Aortic smooth muscle cell (primary cell): ENCODE measurements at places on chromosomes 1 and 21. TPM values are rescaled to one million over a fixed set of nuclear protein-coding genes. Genes with fewer than 3 reads are reported as not detected.

The TFF3 gene
- 0.68 TPM in 1 of 2 replicates, not detected in the other for total RNA-seq

The RAP1GAP gene
- total RNA-seq = under 0.01 TPM in 1 of 2 replicates, not detected in the other

The SH2D5 gene
- 1.6 and 2.5 TPM in 2 replicates for total RNA-seq

The HHAT gene
- 4.5 and 5.8 TPM in 2 replicates for total RNA-seq

The C4BPA gene
- not detected in 2 replicates for total RNA-seq

The CD5L gene
- not detected in 2 replicates for total RNA-seq

The TRIM33 gene
- 19.2 and 25.4 TPM in 2 replicates for total RNA-seq

The CRABP2 gene
- total RNA-seq = 7.3 and 8.6 TPM in 2 replicates
